Activated T-helper 1 cell treated with Interleukin-2 at 50 U/mL for 16 hours (primary cell): ENCODE measurements at places on chromosomes 13 and 19.

DNA sequence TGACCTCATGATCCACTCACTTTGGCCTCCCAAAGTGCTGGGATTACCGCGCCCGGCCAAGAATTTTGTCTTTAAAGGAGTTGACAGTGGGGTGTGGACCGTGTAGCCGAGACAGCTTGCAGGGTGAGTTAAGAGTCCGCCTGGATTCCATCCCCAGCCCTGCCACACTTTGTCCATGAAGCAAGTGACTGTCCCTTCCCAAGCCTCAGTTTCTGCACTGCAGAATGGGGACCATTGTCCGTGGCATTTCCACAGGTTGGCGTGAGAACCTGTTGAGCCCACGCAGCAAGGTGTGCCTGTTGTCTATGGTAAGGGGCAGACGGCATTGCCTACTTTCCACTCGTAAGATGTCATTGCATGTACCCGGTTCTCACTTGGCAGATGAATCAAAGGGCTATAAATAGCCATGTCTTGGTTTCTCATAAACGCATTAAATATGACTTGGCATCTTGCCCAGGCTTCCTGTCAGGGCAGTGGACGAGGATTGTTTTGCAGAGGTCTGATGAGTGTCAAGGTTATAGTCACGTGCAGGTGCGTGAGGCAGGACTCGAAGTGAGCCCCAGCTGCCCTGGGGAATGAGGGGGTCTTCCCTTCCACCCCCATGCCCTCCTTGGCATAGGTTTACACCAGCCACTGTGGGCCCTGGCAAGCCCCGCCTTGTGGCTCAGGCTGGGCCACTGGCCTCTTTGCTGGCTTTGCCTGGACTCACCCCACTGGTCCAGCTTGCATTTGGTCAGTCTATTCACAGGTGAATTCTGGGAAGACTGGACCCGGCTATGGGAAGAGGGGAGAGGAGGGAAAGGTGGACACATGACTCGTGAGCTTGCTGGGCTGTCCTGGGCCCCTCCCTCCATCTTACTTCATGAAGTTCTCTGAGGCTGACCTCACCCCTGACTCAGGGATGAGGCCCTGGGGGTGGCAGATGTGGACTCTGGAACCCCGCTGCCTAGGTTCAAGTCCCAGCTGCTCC, 14.6 kb downstream of the FAM187B start:
- peak; percentile 61 for DNase-seq

DNA sequence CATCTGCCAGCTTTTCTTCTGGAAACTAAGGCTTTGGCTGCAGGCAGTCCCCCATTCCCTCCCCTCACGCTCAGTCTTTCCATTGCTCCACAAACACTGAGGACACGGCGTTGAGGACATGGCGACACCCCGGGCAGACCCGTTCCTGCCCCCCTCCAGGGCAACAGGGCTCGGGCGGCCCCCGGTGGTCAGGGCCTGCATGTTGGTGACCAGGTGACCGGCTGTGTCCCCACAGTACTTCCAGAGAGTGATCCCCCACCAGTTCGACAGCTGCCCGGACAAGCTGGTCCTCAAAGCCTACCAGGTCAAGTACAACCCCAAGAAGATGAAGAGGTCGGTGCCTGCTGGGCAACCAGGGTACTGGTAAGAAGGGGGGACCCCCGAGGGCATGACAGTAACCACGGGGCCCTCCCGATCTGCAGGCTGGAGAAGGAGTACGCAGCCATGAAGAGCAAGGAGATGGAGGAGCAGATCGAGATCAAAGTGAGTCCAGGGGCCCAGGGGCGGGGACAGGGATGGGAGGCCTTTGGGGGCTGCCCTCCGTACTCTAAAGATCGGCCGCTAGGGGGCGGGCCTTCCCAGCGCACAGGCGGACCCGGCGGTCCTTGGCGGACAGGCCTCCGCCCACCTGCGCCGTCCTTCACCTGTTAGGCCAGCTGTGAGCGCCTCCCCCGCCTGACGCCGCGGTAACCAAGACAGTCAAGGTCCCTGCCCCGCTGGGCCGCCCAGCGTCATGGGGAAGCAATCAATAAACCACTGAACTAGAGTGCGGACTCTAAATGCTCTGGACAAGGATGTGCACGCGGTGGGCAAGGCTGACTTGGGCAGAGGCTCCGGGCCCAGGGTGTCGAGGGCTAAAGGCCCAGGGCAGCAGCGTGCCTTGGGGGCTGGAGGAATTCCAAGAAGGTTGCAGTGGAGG, 21.1 kb downstream of the PRR36 start:
- DNase-seq: peak; percentile 42

DNA sequence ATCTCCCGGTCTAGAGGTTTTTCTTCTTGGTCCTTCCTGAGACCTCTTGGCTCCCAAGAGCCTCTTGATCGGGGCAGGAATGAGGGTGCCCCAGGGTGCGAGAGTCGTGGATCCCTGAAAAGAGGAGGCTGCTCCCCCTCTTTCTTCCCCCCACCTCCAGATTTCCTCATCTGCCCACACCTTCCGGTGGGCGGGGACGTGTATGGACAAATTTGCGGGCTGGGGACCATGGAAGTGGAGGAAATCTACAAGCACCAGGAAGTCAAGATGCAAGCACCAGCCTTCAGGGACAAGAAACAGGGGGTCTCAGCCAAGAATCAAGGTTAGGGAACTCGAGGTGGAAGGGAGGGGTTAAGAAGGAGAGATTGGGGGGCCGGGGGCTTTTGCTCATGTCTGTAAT, at the start of gene MCEMP1:
Gene MCEMP1 (plus strand): TSS at position 237 of the 400 bp plus-strand sequence. CDS start 31 bp downstream, at position 268.
- DNase-seq: no peak

DNA sequence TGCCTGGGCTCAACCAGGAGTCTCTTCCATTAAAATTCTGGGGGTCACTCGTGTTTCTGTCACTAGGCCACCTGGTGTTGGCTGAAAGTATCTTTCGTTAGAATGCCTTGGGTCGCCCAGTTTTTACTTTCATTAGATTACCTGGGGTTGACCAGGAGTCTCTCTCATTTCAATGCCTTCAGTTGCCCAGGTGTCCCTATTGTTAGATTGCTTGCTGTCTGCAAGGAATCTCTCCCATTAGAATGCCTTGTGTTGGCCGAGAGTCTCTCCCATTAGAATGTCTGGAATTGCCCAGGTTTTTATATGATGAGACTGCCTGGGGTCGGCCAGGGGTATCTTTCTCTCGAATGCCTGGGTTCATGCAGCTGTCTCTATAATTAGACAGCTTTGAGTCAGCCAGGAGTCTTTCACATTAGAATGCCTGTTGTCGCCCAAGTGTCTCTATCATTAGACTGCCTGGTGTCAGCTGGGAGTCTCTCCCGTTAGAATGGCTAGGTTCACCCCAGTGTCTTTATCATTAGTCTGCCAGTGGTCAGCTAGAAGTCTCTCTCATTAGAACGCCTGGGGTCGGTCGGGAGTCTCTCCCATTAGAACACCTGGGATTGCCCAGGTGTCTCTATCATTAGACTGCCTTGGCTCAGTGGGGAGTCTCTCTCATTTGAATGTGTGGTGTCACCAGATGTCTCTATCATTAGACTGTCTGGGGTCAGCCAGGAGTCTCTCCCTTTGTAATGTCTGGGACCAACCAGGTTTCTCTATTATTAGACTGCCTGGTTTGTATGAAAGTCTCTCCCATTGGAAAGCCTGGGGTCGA, 1446.8 kb downstream of the UQCRFS1 start:
- no peak for DNase-seq

- no peak for DNase-seq
Observed at GRCh38 chr19:54573330-54573872, at the start of gene LILRA2. Gene LILRA2 (plus strand): TSS chr19:54573790. CDS start chr19:54573879, 89 bp downstream.

GRCh38 chr13:23673354-23673753, 103.1 kb downstream of the TNFRSF19 start:
- DNase-seq: no peak

DNA sequence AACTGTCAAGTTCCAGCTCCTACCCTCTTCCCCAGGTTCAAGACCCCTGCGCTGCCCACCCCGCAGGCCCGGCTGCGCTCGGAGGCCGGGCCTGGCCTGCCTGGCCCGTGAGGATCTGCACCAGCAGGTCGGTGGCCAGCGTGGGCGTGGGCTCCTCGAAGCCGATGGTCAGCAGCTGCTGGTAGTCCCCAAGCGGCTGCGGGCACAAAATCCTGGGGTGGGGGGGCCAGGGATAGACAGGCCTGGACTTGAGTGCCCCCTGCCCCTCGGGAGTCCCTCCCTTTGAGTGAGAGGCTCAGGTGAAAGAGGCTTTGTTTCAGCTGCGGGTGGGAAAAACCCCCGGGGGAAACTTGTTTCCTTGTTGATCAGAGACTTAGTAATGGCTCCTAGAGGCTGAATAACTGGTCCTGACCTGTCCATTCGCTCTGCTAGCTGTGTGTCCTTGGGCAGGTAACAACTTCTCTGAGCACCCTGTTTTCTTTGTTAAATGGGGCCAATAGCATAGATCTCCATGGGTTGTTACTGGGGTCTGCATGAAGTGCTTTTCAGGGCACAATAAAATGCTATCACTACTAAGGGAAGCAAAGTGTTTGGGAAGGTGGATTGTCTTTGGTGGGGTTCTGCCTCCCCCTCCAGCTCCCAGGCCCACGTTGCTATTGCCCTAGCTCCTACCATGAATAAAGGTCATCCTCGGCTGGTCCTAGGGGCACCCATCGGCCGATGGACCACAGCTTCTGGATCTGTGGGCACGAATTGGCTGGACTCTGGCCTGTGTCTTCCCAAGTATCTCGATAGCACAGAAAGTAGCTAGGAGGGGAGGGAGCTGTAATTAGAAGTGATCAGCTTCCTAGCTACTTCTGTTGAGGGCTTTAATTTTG, 3.5 kb downstream of the C19orf67 start:
- DNase-seq: no peak

DNA sequence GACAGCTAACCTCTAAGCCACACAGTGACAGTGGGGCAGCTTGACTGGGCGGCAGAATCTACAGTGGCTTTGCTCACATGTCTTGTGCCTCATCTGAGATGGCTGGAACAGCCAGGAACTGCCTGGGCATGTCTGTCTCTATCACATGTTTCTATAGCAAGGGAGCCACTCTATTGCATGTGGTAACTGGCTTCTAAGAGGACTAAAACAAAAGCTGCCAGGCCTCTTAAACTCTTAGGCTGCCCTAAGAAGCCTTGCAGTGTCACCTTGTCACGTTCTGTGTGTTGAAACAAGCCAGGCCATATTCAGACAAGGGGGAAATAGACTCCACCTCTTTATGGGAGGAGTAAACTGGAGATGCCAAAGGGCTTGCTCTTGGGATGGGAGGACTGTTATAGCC, 122.9 kb upstream of the MAB21L1 start:
- no peak for DNase-seq

DNA sequence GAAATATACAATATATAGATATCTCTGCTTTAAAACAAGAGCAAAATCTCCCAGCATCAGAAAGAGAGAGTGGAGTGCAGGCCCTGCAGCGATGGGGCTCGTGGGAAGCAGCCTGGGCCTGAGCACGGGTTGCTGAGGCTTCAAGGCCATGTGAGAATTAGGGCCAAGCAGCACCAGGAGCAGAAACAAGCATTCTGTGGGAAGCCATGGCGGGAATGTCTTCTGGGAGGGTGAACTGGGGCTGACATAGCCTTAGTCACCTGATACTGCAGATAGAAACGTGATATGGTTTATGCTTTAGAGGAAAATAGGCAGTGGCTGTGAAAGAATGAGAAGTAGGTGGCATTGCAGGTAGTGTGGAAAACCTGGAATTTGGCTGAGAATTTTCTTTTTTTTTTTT, 472.3 kb downstream of the IRS2 start:
- DNase-seq: no peak

- no peak for DNase-seq
Observed at GRCh38 chr13:102774214-102774568, 605 bp upstream of the TEX30 start.
